Inflammatory macrophage treated with lipopolysaccharide for 1 hour (primary cell): ENCODE measurements at places on chromosomes 5 and 9.
A peak's percentile ranks its signal among the peaks of the same experiment; 100 is the strongest.

GRCh38 chr9:131178382-131178781 is 53.0 kb downstream of the NUP214 start:
- DNase-seq, result peak; percentile 78

GRCh38 chr5:131392466-131393095 is 128.7 kb downstream of the CDC42SE2 start:
- DNase-seq, result no peak

- DNase-seq, result no peak
Measured at GRCh38 chr9:127135056-127135745, 12.8 kb upstream of the ANGPTL2 start.

GRCh38 chr5:123360201-123360571 is 63.0 kb downstream of the CEP120 start:
- no peak for DNase-seq

GRCh38 chr5:125148706-125149105 is 402.3 kb upstream of the ZNF608 start:
- DNase-seq, result no peak
